T-cell (primary cell): ENCODE measurements at places on chromosomes 16 and 17.

DNA sequence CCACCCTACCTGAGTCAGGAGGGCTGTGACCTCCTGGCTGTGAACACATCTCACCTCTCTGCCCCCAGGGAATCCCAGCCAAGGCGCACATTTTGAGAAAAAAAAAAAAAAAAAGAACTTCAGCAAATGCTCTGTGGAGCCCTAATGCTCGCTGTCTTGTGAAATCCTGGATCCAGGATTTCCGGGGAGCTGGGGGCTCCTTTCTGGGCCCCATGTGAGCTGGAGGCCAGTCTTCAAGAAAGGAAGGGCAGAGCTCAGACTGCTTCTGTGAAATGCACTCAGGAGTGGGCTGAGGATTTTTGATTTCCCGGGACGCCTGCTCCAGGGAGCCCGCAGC, 36.0 kb upstream of the EMP2 start:
- no peak for DNase-seq

- no peak for DNase-seq
Observed at GRCh38 chr17:11221721-11222120, 19.3 kb upstream of the SHISA6 start.

- DNase-seq = no peak
Observed at GRCh38 chr17:29263916-29264315, 17.3 kb downstream of the CRYBA1 start.

GRCh38 chr16:68948230-68948910, 105.0 kb downstream of the TANGO6 start:
- no peak for DNase-seq

DNA sequence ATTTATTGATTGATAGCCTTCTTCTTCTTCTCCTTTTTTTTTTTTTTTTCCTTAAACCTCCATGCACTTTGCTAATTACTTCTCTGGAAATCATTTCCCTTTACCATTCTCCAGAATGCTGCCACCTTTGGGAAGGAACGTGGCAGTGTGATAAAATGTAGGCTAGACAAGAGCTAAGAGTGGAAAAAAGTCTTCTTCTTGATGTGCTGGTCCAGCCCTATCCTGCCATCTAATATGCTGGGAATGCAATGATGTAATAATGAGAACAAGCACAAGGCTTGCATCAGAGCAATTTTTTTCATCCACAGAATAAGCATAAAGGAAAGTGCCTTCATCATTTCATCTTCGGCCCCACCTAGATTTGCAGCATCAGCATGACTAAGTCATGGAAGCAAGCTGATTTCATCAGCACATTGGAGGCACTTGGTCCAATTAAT, 128.7 kb upstream of the ZFHX3 start:
- no peak for DNase-seq

DNA sequence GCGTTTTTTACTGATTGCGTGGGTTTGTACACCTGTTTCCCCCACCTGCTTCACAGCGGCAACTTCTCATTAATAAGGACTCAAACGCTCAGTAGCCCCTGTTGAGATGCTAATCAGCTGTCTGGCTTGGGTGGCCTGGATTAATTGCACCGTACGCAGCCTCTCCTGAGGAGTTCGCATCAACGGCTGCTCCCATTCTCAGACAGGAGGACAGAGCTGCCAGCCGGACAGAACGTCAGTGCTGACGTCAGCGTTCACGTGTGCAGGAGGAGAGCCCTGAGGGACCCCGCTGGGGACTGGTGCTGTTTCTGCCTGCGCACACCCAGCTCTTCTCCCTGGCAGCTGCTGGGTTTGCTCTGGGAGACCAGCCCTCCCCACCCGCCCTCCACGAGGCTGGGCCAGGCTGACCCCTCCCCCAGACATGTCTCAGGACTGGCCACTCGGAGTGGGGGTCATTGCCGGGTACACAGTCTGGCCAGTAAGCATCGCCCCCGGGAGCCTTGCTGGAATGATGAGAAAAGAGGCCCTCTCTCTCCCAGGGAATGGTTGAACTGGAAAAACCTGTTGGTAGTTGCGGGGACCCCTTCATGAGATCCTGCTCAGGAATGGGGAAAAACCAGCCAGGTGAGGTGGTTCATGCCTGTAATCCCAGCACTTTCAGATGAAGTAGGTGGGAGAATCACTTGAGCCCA, 5.7 kb upstream of the BANP start:
- peak; percentile 44 for DNase-seq

GRCh38 chr17:51118330-51119195, 2.1 kb downstream of the SPAG9 start:
- no peak for DNase-seq

DNA sequence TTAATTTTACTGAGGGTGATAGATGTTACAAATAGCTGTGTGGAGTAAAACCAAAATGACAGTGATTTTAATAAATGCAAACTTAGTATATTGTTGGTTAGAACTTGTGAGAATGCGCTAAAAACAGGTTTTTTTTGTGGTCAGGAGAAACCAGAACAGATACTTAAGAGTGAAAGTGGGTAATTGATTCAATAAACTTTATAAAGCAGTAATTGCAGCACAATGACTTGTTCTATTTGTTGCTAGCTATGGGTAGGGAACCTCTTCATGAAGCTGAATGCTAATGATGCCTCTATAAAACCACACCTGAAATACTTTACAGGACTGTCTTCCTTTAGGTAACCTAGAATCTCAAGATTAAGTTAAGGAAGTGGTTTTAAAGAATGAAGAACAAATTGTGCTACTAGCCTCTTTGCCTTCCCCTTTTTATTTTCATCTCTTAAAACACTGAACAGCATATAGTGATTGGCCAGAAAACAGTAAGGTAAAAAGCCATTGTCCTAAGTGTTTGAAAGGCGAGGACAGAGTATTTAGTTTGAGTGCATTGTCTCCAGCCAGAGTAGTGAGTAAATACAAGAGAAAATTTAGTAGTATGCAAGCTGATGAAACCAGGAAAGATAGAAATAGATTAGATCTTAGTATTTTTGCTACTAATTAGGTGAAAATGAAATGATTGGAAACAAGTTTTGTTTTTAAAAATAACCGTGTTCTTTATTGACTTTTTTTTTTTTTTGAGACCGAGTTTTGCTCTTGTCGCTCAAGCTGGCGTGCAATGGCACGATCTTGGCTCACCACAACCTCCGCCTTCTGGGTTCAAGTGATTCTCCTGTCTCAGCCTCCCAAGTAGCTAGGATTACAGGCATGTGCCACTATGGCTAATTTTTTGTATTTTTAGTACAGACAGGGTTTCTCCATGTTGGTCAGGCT, 6.0 kb downstream of the GGNBP2 start:
- no peak for DNase-seq

- no peak for DNase-seq
Observed at GRCh38 chr16:87458424-87458915, 34.4 kb downstream of the ZCCHC14 start.

DNA sequence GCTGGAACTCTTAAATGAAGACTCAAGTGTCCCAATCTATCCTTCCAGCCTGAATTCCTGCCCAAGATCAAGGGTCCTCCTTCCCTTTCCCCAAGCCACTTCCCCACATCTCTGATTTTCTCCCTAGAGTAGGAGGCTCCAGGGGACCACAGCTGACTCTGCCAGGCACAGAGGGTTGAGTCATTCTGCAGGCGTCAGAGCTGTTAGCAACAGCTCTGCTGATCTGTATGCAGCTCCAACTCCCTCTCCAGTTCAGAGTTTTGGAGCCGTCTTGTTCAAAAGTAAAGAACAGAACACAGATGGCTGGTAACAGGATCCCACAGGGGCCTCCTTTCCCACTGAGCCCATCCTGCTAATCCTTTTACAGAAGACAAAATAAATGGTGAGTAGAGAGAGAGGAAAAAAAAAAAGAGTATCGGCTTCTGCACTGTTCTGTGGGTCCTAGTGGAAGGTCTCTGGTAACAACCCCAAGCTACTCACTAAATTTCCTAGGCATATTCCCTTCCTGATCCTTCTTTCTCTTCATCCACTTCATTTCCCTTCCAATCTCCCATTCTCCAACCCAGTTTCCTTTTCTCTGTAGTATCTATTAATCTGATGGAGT, 13.4 kb upstream of the TAOK1 start:
- no peak for DNase-seq

- no peak for DNase-seq
Observed at GRCh38 chr17:78049609-78050008, 78.9 kb downstream of the TMC6 start.

DNA sequence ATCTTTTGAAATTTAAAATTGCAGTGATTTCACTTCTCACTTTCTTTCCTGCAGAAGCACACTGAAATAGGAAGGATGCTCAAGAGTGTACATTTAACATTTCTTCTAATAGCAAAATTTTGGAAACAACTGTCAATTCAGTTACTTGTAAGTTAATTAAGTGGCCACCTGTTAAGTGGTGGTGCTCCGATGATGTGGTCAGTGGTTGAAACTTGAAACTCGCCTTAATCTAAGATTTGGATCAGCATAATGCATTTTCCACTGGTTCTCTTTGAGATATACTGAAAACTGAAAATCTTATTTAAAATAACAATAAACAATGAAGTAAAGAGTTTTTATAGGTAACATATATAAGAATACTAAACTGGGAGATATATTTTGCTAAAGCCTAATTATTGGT, 7.0 kb upstream of the MYH8 start:
- no peak for DNase-seq

- no peak for DNase-seq
Observed at GRCh38 chr17:35291802-35292201, 48.9 kb downstream of the SLFN5 start.

DNA sequence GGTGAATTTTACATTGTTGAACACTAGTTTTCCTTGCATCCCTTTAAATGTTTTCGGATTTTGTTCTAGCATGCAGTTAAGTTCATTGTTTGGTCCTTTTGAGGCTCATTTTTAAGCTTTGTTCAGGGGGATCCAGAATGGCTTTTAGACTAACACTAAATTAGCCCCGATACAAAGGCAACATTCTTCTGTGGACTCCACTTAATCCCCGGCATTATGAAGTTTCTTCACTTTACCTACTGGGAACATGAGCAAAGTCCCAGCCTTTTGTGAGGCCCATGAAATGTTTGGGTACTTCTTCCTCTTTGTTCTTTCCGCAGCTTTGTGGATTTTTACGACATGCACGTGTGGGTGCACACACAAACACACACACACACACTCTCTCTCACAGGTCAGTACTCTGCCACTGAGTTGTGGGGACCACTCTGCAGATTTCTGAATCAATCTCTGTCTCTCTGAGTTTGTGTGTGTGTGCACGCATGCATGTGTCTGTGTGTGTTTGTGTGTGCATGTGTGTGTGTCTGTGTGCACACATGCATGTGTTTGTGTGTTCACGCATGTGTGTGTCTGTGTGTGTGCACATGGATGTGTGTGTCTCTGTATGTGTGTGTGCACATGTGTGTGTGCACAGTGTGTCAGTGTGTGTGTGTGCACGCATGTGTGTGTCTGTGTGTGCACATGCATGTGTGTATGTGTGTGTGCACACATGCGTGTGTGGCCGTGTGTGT, 240.4 kb upstream of the TNRC6C start:
- no peak for DNase-seq

- DNase-seq = no peak
Observed at GRCh38 chr17:34412965-34413441, 50.0 kb upstream of the CCL1 start.

- no peak for DNase-seq
Observed at GRCh38 chr17:29710891-29711418, 88.2 kb upstream of the CORO6 start.

DNA sequence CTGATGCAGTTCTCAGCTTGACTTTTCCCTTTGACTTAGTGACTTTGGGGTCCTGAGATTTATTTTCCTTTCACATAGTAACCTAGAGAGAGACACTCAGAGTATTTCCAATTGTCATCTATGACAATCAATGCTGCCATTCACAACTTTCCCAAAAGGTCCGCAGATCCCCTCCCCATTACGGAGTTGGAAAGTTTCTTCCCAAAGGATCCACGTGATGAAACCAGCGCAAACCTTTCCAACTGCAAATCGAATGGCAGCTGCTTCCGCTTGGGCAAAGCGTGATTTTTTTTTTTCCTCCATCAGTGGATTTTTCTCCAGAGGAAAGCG, 538 bp upstream of the FCSK start:
- DNase-seq = no peak

GRCh38 chr16:46756772-46757171, 8.6 kb upstream of the MYLK3 start:
- DNase-seq = no peak

- no peak for DNase-seq
Observed at GRCh38 chr17:35521150-35521549, 16.3 kb downstream of the SLFN12L start.

DNA sequence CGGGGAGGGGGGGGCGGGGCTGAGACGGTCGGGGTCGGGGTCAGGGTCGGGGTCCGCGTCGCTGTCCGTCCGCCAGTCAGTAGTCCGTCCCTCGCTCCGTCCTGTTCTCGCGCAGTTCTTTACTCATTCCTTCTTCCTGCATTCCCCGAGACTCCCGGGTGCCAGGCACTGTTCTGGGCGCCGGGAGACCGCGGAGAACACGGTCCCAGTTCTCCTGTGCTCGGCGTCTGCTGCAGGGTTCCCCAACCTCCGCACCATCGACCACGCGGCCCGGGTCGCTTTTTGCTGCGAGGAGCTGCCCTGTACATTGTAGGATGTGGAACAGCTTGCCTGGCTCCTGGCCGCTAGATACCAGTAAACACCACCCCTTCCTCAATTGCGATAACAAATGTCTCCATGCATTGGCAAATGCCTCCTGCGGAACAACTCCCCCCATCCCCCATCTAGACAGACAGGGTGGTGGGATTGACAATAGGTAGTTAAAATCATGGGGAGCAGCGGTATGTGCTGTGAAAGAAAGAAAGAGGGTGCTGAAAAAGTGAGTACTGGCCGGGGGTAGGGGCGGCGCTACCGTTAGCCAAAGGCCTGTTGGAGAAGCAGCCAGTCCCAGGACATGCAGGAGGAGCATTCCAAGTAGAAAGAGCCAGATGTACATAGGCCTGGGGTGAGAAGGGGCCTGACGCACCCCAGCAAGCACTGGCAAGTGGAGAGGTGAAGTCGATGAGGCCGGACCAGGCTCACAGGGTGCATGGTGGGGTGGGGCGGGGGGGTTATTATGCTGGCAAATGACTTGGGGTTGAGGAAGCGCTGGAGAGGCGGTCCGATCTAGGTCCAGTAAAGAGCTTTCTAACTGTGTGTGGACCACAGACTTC, 631 bp downstream of the TRAF7 start:
- DNase-seq = no peak

DNA sequence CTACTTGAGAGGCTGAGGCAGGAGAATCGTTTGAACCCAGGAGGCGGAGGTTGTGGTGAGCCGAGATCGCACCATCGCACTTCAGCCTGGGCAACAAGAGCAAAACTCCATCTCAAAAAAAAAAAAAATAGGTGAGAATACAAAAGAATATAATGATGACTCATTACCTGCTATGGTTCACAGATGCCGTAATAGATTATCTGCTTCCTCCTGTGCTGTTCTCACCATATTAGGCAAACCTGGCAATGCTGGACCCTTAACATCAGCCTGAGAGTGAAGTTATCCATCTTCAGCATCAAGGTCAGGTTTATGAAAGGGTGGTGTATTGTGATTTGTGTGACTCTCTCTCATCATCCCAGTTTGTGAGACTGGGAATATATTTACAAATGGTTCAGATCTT, 271.3 kb upstream of the CPHXL start:
- DNase-seq = no peak

GRCh38 chr17:42436391-42436790, 13.3 kb upstream of the CAVIN1 start:
- DNase-seq = no peak

GRCh38 chr17:2030779-2031163, 818 bp downstream of the DPH1 start:
- DNase-seq = no peak

GRCh38 chr16:62135911-62136310, 99.7 kb upstream of the CDH8 start:
- no peak for DNase-seq

GRCh38 chr17:13953841-13954240, 115.5 kb upstream of the COX10 start:
- DNase-seq = no peak
